ENCODE measurements at places on chromosomes 3 and 15.
A peak's percentile ranks its signal among the peaks of the same experiment; 100 is the strongest.

DNA sequence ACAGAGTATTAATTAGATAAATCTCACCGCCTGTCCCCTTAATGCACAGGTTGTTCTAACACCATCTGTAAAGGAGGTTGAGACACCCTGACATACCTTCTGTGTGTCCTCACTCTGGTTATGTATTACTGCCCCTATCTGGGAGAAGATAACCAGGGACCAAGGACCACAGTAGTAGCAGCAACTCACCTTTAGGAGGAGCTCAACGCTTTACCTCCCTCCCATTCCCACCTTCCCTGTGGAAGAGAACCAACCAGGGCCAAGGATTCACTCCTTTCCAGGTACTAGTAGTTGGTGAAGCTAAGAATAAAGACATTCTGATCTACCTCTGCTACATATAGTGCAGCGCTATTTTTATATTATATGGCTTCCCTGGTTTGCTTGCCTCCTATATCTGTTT lies 232.6 kb downstream of the MEX3B start:
- DNase-seq: no peak

DNA sequence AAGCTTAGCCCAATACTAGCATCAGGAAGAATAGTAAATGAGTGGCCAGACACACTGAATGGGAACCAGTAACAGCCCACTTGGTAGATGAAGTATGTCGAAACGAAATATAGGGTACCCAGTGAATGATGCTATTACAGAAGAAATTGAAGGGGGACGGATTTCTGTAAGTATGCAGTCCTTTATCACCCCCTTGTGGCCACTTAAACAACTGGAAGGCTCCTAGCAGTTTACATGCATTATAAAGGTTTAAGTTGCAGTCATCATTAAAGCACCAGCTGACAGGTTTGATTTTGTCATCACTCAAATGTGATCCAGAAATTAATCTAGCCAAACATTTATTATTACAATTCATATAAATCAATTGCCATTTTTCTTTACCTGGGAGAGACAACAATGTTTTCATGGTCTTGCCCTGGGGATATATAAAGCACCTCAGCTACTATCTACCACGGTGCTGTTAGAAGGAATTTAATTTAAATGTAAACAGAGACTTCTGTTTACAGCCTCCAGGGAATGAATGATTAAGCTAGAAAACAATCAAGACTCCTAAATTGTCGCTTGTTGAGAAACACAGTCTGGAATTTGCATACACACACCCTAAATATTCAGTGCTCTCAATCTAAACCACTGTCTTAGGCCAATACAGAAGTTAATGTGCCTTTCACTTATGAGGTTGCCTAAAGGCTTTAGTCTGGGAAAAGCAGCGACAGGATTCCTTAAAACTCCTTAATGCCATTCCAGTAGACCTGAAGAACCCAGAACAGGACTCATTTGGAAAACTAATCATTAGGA lies 7.8 kb downstream of the EIF1B start:
- DNase-seq: peak; percentile 90

GRCh38 chr3:172249039-172249438 lies 199.2 kb downstream of the GHSR start:
- peak; percentile 37 for DNase-seq

DNA sequence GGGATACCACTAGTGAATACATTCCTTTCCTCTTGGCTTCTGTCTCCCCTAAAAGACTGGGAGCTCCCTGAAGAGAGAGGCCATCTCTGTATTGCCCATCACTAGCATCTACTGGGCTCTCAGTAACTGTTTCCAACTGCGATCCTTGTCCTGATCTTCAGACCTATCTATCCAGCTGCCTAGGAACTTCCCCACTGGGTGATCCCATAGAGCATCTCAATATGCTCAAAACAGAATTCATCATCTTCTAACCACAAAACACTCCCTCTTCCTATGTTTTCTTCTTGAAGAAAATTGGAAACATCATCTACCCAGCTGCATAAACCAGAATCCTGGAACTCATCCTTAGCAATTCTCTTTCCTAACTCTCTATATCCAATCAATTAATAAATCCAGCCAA lies 54.6 kb downstream of the PLD1 start:
- DNase-seq: no peak

DNA sequence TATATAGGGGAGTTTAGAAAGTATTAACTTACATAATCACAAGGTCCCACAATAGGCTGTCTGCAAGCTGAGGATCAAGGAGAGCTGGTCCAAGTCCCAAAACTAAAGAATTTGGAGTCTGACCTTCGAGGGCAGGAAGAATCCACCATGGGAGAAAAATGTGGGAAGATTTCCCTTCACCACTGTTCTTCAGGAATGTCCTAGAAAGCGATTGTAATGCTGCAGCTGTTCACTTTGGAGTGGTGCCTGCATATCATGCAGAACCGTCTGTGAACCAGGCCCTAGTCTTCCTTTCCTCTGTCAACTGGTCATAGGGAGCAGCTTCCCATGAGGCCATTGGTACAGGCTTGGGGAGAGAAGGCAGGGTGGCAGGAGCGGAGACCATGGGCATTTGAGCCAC lies 497.9 kb upstream of the ARPP21 start:
- no peak for DNase-seq

GRCh38 chr3:157906627-157907026 lies 199.6 kb downstream of the SHOX2 start:
- peak; percentile 50 for DNase-seq

GRCh38 chr3:10226293-10226692 lies 22.0 kb upstream of the TATDN2 start:
- DNase-seq: no peak

DNA sequence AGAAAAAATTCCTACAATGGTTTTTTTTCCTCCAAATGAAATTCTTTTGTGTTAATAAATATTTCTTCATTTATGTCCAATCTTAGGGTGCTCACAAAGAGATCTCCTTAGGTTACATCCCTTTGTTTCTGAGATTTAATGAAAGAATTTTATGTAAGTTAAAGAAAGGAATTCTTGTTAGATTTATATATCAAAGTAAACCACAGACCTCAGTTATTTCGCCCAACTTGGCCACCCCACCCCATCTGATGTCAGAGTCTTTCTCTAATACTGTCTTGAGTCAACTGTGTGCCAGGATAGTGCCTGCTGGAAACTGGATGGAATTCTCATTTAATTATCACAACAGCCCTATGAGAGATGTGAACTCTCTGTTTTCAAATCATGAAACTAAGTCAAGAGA lies 259.9 kb downstream of the OPA1 start:
- no peak for DNase-seq

DNA sequence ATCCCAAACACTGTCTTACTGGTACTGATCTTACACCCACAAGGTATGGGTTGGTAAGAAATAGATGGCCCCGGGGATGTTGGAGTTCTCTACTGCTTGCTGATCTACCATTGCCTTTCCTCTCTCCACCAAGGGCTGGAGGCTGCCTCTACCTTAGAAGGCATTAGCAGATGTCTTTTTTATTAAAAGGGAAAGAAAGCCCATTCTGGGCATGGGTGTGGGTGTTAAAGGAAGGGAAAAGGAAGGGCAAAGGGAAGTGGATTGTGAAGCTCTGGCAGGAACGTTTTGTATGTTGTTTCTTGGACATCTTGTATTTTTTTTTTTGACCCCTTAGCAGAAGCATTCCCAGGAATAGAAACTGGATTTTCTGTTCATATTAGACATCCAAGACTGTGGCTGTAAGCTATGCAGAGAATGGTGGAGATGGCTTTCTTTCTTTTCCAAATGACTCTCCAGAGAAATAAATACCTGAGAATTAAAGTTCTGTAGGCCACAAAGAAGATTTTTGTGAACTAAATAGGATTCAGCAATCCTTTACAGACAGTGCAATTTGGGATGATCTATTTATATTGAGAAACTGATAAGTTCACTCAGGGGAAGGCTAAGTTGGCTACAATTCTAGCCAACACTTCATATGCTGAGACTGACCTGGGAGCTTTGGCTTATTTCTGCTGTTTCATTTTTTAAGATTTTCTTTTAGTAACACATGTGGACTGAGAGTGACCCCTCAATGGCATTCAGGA lies 108.8 kb downstream of the TOP2B start:
- no peak for DNase-seq

All from adipocyte (in vitro differentiated cells).